ENCODE measurements at places on chromosomes 16 and 17.

GRCh38 chr16:88558457-88559442 lies 11.5 kb upstream of the ZC3H18 start:
- no peak for DNase-seq

GRCh38 chr17:17766077-17766743 lies 70.6 kb downstream of the SREBF1 start:
- no peak for DNase-seq

GRCh38 chr17:6162892-6163291 lies 92.7 kb downstream of the WSCD1 start:
- no peak for DNase-seq

GRCh38 chr17:20063665-20064648 lies 54.8 kb downstream of the SPECC1 start:
- DNase-seq, result peak; percentile 9

- DNase-seq, result no peak
These were observed 440.6 kb downstream of the CDH8 start for GRCh38 chr16:61595605-61596004.

DNA sequence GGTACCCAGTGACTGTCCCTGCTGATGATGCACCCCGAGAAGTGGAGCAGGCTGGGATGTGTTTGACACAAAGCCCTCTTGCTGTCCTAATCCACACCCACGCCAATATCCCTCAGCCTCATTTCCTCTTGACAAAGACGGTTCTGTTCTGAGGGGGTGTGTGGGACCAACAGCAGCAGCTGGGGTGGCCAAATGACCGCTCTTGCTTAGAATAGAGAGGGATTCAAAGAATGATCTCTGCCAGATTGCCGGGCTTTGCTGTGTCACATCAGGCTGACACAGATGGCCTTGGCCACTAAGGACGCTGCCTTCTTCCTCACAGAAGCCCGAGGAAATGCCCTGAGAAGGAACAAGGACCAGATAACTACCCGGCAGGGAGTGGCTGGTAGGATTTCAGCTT lies 250.7 kb downstream of the NTN1 start:
- no peak for DNase-seq

DNA sequence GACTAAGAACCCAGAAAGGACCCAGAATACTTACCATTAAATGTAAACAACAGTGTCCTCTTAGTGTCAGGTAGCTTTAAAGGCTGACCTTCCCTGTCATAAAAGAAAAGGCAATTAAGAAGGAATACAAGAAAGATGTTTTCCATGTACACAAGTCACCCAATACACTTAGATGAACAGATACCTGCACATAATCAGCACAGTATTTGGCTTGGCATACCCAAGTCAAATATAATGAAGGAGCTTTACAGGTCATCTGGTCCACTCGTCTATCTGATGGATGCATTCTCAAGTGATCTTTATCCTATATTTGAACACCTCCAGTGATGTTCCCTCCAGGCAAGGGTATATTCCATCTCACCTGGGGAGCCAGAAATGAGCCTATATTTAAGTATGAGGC lies 11.1 kb upstream of the STRADA start:
- no peak for DNase-seq

- no peak for DNase-seq
These were observed 76.6 kb downstream of the GNAO1 start for GRCh38 chr16:56267888-56268287.

DNA sequence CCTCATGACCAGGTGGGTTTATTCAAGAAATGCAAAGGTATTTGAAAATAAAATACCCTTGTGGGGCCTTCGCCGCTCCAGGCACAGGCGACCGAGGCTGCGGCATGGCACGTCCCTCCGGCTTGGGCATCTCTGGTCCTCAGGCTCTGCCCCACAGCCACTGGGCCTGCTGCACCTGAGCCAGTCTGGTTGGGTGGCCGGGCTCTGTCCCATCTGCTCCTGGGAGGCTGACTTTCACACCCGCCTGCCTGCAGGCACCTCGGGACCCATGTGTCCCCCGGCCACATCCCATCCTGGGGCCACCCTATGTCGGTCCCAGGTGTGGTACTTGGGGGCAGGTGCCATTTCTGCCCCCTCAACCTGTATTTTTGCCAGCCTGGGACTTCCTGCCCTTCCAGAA lies 20.9 kb downstream of the OSBPL7 start:
- no peak for DNase-seq

- DNase-seq, result no peak
These were observed 58.8 kb downstream of the AP2B1 start for GRCh38 chr17:35645923-35646322.

- DNase-seq, result no peak
These were observed 916.1 kb downstream of the KCNJ2 start for GRCh38 chr17:71085238-71086033.

GRCh38 chr17:226108-227077 lies 44.9 kb upstream of the DOC2B start:
- no peak for DNase-seq

DNA sequence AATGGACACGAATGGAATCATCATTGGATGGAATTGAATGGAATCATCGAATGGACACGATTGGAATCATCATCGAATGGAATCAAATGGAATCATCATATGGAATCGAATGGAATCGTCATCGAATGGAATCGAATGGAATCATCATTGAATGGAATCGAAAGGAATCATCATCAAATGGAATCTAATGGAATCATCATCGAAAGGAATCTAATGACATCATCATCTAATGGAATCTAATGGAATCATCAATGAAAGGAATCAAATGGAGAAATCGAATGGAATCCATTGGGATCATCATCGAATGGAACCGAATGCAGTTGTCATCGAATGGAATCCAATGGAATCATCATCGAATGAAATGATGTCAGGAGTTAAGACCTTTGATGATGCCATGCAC lies 154.9 kb downstream of the SHCBP1 start:
- no peak for DNase-seq

- DNase-seq, result no peak
These were observed 1.8 kb downstream of the EIF1 start for GRCh38 chr17:41690497-41690896.

DNA sequence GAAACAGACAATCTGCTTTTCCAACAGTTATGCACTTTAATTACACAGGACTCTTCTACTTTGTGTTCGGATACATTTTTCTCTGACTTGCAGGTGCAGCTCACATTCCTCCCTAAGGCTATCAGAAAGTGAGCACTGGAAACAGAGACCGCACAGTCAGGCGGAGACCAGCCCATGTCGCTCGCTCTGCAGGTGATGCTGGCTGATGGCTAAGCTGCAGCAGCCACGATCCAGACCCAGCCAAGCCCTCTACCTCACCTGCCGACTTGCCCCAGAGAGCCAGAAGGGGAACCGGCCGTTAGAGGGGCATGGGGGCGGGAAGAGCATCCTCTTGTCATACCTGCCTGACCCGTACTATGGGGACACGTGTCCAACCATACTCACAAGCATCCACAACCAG lies 33.8 kb downstream of the MAP1LC3B start:
- DNase-seq, result no peak

- no peak for DNase-seq
These were observed 8.3 kb downstream of the FOXJ1 start for GRCh38 chr17:76132574-76133338.

- DNase-seq, result no peak
These were observed at the start of gene KRT36 for GRCh38 chr17:41489531-41489930. Gene KRT36 (minus strand): TSS chr17:41489910. CDS start chr17:41489864, 46 bp downstream.

DNA sequence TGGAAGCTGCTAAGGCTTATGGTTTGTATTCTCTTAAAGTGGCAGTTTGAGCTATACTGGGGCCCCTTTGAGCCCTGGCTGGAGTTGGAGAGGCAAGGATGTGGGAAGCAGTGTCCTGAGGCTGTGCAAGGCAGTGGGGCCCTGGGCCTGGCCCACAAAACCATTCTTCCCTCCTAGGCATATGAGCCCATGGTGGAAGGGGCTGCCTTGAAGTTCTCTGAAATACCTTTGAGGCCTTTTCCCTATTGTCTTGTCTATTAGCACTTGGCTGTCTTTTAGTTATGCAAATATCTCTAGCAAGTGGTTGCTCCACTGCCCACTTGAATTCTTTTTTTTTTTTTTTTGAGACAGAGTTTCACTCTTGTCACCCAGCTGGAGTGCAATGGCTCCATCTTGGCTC lies 119.2 kb downstream of the PCTP start:
- no peak for DNase-seq

DNA sequence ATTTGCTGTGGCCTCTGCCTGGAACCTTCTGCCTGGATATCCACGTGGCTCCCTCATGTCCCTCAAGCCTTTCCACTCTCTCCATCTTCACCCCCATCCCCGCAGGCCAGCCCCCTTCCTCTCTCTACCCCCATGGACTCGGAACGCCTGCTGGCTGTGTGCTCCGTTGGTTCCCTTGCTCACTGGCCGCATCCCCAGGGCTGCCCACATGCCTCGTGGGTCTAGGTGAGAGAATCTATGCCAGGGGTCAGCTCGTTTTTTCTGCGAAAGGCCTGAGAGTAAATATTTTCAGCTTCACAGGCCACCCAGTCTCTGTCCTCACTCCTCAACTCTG lies 12.0 kb downstream of the SLC5A10 start:
- no peak for DNase-seq

- DNase-seq, result no peak
These were observed 8.7 kb upstream of the SLC25A39 start for GRCh38 chr17:44333371-44333770.

DNA sequence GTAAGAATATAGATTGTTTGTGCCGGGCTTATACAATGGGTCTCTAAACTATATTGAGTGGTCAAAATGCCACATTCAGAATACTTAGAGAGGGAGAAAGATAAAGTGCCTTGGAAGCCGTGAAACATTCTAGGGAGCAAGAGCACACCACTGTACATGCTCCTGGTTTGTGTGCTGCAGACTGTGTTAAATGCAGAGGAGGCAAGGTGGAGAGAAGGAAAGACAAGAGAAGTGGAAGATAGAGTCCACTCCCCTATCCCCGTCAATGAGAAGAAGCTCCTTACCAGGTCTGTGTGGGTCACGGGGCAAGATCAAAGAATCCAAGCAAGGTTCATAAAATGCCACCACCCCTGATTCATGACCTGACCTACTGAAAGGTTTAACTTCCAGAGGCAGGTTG lies 267.1 kb upstream of the TBX2 start:
- DNase-seq, result no peak

- DNase-seq, result peak; percentile 37
These were observed 407 bp downstream of the MCRIP1 start for GRCh38 chr17:81832608-81833159.

GRCh38 chr16:74496054-74496453 lies 74.8 kb upstream of the CLEC18B start:
- DNase-seq, result no peak

DNA sequence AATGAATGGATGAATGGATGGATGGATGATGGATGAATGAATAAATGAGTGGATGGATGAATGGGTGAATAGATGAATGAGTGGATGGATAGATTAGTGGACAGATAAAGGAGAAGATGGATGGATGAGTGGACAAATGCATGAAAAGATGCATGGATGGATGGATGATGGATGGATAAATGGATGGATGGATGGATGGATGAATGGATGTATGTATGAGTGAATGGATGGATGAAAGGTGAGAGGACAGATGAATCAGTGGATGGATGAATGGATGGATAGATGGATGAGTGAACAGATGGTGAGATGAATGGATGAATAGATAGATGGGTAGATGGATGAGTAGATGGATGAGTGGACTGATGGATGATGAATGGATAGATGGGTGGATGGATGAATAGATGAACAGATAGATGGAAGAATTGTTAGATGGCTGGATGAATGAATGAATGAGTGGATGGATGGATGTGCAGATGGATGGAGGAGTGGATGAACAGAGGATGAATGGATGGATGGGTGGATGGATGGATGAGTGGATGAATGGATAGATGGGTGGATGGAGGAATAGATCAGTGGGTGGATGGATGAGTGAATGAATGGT lies 13.7 kb upstream of the KCNJ12 start:
- no peak for DNase-seq

DNA sequence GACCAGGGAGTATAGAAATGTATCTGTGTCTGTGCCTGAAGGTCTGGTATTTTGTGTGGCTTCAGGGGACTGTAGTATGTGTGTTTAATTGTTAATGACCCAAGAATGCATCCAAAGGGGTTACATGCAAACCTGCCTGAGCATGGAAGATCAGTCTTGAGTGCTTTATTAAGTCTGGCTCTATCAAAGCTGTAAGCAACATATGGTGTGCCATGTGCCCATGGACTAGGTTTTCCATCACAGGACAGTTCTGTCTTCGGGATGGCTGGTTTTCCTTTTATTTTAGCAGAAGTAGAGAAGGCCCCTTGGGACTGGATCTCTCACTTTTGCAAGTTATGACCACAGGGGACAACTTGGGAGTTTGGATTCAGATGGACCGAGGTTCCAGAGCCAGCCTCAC lies 18.2 kb downstream of the RBFOX1 start:
- DNase-seq, result no peak

All from stimulated activated CD4-positive, alpha-beta T cell treated with anti-CD3 and anti-CD28 coated beads, Interleukin-15, amount 100 ng/mL, for 48 hours (primary cell).